ENCODE measurements at places on chromosomes 11 and 22.

DNA sequence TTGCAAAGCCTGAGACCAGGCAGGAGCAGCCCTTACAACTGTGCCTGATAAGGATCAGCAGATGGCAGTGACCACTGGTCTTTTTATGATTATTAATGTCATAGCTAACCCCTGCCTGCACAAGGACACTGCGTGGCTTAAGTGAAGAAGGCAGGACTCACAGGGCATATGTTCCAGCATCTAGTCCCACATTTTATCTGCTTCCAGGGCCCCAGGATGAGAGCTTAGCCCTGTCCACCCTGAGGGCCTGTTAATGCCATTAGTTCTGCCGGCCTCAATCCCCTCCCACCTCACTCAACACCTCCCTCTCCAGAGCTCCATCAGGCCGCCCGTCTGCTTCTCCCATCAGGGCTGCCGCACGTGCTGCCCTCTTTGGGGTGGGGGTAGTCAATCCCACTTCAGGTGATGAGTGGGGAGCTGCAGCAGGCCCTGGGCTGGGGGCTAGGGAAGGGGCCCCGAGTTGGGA lies 33.1 kb upstream of the TSPAN18 start:
- no peak for DNase-seq

DNA sequence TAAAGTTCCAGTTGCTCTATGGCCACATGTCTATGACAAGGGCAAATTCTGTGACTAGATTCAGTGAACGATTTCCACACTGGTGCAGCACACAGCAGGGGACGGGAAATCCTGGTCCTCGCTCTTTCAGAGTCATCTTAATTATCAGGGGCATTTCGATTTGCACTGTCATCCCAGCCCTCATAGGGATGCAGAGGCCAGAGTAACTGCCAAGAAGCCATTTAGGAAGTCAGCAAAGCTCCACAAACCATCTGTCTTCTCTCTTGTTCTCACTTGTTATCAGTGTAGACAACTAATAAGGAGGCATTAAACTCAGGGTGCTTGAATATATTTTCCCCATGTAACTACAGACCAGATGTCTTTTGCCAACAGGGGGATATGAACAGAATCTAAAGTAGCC lies 151.7 kb downstream of the STK33 start:
- DNase-seq, result no peak

DNA sequence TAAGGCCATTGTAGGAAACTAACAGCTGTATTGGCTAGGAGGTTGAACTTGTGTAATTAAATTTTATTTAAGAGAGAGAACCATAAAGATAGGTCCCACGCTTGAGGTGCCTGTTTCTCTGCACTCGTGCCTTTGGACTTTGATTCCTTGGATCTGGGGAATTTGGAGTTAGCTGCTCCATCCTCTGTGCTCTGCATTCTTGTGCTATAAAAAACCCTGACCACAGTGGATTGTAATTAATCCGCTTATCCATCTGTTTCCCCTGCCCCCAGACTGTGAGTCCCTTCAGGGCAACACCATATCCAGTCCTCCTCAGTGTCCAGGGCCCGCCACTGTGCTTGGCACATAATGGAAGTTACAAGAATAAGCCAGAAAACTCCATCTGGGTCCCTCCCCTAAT lies 169.8 kb downstream of the SPON1 start:
- DNase-seq, result no peak

DNA sequence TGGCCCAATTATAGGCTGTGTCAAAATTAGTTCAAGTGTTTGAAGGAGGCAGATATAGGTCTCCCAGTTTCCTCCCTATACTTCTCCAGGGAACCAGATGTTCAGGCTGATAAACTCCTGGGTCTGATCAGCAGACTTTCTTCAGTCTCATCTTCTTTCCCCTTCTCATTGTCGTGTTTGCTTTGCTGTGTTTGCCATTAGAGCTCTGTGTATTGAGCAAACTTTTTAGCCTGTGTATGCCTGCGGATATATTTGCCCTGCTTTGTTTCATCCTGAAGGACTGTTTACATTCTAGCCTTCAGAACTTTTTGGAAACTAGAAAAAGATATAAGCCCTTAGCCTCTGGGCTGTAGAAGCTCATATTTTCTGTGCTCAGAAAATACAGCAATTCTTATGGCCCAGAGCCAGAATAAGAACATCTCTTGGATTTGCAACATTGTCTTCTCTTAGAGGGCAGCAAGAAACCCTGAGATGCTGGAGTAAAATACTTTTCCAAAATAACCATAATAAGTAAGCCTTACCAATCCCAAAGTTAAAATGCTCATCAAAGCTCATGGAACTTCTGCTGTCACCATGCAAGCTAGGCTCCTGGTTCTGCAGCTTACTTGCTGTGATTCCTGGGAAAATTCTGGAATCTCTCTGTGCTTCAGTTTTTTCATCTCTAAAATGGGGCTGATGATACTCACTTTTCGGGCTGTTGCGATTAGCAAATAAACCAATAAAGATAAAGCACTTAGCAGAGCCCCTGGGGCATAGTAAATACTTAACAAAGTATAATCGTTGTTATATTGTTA lies 34.1 kb upstream of the ME3 start:
- no peak for DNase-seq

- no peak for DNase-seq
Observed at GRCh38 chr11:2860636-2861035, 24.9 kb downstream of the CDKN1C start.

GRCh38 chr11:89182773-89183518 lies 5.3 kb downstream of the TYR start:
- DNase-seq, result no peak
